ENCODE measurements at places on chromosomes 3 and 15. TPM values are rescaled to one million over a fixed set of nuclear protein-coding genes. Genes with fewer than 3 reads are reported as not detected.

- DNase-seq = no peak
Measured at GRCh38 chr15:95457520-95457919, 873.0 kb upstream of the NR2F2 start.

- DNase-seq = no peak
Measured at GRCh38 chr15:65384505-65384894, 6.7 kb upstream of the IGDCC3 start.

- peak; percentile 82 for DNase-seq
Measured at GRCh38 chr15:101048581-101049030, 129.4 kb downstream of the LRRK1 start.

- no peak for DNase-seq
Measured at GRCh38 chr15:55526559-55527036, 18.6 kb upstream of the DNAAF4 start.

DNA sequence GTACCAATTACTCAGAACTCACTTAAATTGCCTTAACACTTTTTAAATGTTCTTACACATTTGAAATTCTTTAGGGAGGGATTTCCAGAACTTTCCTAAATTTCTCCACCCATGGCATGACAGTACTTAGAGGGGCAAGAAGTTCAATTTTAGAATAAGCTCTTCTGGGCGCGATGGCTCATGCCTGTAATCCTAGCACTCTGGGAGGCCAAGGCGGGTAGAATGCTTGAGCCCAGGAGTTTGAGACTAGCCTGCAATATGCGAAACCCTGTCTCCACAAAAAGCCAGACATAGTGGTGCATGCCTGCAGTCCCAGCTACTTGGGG lies 10.6 kb downstream of the FAM131A start:
- DNase-seq = no peak

DNA sequence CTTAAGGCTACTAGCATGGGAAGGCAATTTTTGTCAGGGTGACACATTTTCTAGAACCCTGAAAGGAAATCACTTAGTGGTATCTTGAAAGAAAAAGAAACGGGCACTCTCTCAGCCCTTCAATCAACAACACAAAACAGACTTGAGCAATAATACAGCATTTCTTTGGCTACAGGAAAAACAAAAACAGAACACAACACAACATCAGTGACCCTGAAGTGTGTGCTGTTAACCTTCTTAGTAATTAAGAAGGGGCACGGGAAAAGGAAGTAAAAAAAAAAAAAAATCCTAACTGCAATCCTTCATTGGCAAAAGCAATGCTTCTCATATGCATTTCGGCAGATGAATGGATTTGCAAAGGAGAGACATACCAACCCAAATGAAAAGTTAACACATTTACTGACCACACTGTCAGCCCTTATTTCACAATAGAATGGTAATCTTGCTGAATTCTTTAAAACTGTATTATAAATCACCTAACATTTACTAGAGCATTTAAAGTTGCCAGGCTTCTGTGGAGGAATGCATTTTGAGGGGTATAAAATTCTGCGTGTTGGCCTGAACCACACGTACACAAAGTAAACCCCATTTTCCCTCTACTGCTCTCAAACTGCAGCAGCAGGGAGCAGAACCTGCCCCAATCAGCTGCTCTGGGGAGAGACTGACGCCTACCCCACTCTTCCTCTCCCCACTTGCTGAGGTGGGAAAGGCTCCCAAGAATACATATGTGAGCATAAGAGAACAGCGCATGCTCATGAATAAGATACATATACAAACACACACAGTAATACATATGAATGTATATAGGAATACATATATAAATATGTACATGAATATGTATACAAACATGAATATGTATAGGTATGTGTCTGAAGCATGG lies 198.5 kb downstream of the FOXP1 start:
- no peak for DNase-seq

Gene SLC15A2
- 0.49 TPM for total RNA-seq

GRCh38 chr3:126438746-126439145 lies 36.9 kb downstream of the ZXDC start:
- DNase-seq = peak; percentile 18

Gene CCDC13
- total RNA-seq = 1.2 TPM

Gene PTPRG
- total RNA-seq = 47.6 TPM

- DNase-seq = no peak
Measured at GRCh38 chr3:136281966-136282520, 31.9 kb downstream of the PCCB start.

GRCh38 chr3:128399221-128399915 lies 67.3 kb downstream of the DNAJB8 start:
- no peak for DNase-seq

- DNase-seq = peak; percentile 98
Measured at GRCh38 chr3:42025370-42026138, 63.7 kb upstream of the ULK4 start.

DNA sequence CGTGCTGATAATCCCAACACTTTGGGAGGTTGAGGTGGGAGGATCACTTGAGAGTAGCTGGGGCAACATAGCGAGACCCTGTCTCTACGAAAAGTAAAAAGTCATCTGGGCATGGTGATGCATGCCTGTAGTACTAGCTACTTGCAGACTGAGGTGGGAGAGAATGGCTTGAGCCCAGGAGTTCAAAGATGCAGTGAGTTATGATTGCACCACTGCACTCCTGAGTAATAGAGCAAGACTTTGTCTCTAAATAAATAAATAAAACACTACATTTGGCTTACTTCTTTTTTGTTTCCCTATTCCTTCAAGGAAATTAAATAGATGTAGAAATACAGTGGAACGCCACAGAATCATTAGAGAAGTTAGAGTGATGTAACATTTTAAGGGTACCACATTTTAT lies 20.1 kb upstream of the LDHAL6B start:
- DNase-seq = no peak

DNA sequence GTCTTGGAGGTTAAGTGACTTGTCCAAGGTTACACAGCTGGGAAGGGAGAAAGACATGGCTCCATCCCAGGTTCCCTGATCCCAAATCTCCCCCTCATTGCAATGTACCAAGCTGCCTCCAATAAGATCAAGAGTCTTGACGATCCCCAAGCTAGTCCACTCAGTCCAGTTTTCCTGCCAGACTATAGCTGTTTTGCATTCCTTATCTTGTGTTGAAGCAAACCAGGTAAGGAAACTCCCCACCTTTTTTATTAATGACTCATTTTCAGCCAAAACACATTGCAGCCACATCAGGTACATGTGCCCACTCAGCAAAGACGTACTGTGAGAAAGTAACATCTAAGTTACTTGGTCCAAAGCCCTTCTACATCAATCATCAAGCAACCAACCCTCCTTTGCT lies 41.9 kb downstream of the LIPC start:
- no peak for DNase-seq

- DNase-seq = no peak
Measured at GRCh38 chr3:69764861-69765260, 25.6 kb downstream of the MITF start.

- no peak for DNase-seq
Measured at GRCh38 chr3:187950671-187951070, 203.3 kb upstream of the LPP start.

DNA sequence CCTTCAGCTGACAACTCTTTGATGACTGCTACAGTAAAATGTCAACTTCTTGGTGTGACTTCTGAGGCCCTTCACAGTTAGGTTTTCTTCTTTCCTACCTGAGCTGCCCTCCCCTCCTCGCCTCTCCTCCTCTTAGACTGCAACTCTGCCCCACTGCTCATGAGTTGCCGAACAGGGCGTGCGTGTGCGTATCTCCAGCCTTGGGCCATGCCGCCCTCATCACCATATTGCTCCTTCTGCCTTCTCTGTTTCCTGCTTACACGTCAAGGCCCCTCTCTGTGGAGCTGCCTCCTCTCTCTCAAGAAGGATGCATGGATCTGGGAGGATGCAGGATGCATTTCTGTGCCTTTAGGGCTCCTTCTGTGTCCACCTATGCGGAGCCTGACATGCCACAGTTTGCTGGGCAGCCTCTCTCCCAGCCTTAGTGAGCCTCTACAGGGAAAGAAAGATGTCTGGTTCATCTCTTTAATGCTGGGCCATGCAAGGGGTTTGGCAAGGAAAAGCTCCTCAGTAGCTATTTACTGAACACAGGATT lies 205.9 kb downstream of the RPLP1 start:
- DNase-seq = peak; percentile 79

Gene TMOD2
- 18.4 TPM for total RNA-seq

Data from vagina (tissue), 2 donors.